ENCODE measurements at places on chromosomes 13 and 19. TPM values are rescaled to one million over a fixed set of nuclear protein-coding genes. Genes with fewer than 3 reads are reported as not detected.

The NCR1 gene
- total RNA-seq = not detected

The MBD3L2 gene
- total RNA-seq = not detected

The CRTC1 gene
- total RNA-seq = 29.5 TPM

DNA sequence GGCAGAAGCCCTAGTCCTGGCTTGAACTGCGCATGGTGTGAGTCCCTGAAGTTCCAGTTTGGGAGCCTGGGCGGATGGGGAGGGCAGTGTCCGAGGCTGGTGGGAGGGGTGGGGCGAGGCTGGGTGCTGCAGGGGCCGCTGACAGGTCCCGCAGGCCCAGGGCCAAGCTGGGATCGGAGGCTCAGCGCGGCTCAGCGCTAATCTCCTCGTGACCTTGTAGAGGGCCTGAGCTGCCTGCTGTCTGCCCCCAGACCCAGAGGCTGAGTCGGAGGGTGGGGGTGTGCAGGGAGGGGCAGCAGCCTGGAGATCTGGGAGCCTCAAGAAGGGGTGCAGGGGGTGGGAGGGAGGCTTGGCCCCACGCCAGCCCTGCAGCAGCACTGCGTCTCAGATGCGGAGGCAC lies 3.0 kb downstream of the ATP1A3 start:
- no peak for DNase-seq

DNA sequence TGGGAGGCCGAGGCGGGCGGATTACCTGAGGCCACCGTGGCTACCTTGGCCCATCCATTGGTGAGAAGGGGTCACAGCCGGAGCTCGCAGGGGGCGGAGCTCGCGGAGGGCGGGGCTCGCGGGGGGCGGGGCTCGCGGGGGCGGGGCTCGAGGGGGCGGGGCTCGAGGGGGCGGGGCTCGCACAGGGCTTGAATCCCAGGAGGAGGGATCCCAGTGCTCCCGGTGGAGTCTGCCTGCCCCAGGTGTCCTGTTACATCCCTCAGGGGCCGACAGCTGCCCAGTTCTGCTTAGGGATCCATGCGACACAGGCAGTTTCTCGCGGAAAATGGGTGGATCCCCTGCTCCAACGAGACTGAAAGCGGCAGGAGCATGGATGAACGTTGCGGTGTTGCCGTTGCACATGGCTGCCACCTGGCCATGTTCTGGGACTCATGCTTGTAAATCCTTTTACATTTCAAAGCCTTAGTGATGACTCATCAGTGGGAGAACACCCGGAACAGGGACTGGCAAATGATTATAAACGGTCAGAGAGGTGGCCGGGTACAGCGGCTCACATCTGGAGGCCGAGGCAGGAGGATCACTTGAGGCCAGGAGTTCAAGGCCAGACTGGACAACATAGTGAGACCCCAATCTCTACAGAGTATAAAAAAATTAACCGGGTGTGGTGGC lies 25.1 kb downstream of the TMPRSS9 start:
- no peak for DNase-seq

GRCh38 chr19:46919324-46919723 lies 58.5 kb downstream of the ARHGAP35 start:
- no peak for DNase-seq

GRCh38 chr13:107301724-107302374 lies 733.9 kb upstream of the ARGLU1 start:
- no peak for DNase-seq

Data from mesothelial cell of epicardium (in vitro differentiated cells).